HFFc6 (cell line): ENCODE measurements at places on chromosomes 1 and 21. TPM values are rescaled to one million over a fixed set of nuclear protein-coding genes. Genes with fewer than 3 reads are reported as not detected.

DNA sequence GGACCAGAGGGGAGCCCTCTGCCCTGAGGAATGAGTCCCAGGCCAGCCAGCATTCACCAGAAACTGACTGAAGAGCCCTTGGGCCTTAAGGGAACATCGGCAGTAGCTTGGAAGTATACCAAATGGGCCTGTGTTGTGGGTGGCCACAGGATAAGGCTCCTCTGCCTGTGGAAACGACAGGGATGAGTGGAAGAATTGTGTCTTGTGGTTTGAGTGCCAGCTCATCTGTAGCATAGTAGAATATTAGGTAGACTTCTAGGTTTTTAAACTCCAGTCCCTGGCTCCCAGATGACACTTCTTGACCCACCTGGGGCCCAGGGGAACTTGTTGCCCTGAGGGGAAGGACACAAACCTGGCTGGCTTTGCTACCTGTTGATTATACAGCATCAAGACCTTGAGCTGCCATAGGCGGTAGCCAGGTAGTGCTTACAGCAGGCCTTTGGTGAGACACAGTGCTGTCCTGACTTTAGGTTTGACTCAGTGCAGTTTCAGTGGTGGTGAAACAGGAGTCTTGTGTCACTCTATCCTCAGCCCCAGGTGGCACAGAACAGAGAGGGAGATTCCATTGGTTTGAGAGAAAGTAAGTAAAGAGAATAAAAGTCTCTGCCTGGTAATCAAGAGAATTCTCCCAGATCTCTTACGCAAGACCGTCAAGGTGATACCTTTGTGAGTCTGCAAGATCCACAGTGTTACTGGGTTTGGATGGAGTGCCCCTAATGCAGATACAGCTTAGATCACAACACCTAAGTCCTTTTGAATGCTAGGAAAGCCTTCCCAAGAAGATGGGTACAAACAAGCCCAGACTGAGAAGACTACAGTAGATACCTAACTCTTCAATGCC, 50.2 kb downstream of the RABGAP1L start:
- DNase-seq, result no peak

The SUSD4 gene
- 0.61 to 0.69 TPM (median 0.62 TPM) in 3 replicates for total RNA-seq

DNA sequence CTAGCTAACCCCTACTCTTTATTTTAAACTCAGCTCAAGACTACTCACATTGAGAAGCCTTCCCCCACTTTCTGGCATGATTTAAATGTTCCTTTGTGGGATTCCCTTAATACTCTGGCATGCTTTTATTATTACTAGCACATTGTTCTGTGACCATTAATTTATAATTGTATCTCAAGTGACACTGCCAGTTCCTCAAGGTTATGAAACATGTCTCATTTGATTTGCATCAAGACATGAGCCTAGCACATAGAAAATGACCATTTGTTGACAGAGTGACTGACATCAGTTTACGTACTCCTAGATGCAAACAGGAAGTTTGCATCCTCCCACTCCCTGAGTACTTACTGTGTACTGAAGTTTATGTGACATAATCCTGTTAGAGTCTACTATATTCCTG, 15.2 kb downstream of the RGS4 start:
- peak; percentile 61 for DNase-seq

DNA sequence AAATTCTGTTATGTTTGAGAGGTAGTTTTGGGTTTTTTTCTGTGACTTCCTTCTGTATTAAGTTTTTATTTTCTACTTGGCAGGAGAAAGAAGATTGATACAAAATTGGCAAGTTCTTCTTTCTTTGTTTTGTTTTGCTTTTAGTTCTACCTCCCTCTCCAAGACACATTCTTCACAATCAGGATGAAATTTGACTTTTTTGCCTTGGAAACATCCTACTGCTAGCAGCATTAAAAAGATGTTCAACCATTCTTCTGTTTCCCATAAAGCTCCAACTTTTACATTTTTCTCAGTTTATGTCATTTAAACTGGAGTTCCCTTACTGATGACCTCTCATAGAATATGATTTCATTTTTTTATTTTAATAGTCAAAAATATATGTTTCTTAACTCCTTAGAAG, 234.8 kb downstream of the NCAM2 start:
- no peak for DNase-seq

GRCh38 chr1:208203848-208204609, 40.2 kb downstream of the PLXNA2 start:
- no peak for DNase-seq

- DNase-seq, result no peak
These were observed 36.9 kb upstream of the RGS1 start for GRCh38 chr1:192538407-192539296.

DNA sequence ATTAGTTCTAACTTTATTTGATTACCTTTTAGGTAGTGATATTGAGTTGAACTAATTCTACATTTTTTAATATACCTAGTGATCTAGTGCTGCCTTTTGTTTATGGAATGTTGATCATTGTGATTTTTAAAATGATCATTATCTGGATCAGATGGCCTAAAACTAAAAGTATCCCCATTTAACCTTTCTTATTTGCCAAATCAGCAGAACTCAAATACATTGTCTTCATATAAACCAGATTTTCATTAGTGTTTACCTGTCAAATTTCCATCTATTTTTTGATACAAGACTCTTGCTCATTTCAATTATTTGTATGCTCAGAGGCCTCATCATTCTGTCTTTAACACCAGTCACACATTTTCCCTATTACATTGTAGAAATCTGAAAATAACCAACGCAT, 441.2 kb downstream of the PTPRC start:
- DNase-seq, result no peak

The GJA8 gene
- total RNA-seq, result not detected in 3 replicates

DNA sequence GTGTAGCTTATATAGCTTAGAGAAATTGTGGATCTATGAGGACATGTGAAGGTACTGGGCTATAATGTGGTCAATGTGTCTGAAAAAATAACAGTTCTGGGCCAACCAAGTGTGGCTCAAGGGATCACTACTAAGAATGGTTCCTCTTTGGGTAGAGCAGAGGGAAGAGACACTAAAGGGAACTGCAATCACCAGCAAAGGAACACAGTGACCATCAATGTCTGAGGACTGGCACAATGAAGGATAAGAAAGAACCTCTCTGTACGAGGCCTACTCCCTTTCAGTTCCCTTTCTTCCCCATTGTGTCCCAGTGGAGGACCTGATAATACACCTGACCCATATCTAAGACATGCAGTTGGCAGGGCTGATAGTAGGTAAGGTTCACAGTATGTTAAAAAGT, 89.9 kb upstream of the JAK1 start:
- no peak for DNase-seq

- peak; percentile 27 for DNase-seq
These were observed 105.9 kb downstream of the LAMC2 start for GRCh38 chr1:183291802-183292514.

- DNase-seq, result no peak
These were observed at the start of gene SLC30A2 for GRCh38 chr1:26045722-26046245. Gene SLC30A2 (minus strand): TSS chr1:26046118. CDS start chr1:26045896, 222 bp downstream.

The ACOT11 gene
- total RNA-seq, result 2.6 to 3.9 TPM (median 3.5 TPM) in 3 replicates
